CD4-positive, alpha-beta T cell treated with Interleukin-1 beta for 1 hour (primary cell): ENCODE measurements at places on chromosomes 5 and 9.

- DNase-seq = no peak
Observed at GRCh38 chr5:34663771-34664496, 7.8 kb downstream of the RAI14 start.

- no peak for DNase-seq
Observed at GRCh38 chr5:31682851-31683250, 43.9 kb downstream of the PDZD2 start.

DNA sequence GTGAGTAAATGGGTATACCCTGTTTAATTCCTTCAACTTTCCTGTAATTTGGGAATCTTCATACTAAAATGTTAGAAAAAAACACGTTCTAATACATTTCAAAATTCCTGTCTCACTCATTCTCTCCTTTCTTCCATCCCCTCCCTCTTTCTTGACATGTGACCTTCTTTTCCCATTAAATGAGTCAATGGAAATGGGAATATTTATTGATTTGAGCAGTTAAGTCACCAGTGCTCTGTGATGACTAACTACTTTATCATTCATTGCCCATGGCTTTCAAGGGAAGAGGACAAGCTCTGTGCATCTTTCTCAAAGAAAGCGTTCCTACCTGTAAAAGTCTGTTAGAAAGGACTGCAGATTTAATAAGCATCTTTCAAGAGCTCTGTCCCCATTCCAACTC, 144.4 kb upstream of the MAP3K1 start:
- DNase-seq = no peak

DNA sequence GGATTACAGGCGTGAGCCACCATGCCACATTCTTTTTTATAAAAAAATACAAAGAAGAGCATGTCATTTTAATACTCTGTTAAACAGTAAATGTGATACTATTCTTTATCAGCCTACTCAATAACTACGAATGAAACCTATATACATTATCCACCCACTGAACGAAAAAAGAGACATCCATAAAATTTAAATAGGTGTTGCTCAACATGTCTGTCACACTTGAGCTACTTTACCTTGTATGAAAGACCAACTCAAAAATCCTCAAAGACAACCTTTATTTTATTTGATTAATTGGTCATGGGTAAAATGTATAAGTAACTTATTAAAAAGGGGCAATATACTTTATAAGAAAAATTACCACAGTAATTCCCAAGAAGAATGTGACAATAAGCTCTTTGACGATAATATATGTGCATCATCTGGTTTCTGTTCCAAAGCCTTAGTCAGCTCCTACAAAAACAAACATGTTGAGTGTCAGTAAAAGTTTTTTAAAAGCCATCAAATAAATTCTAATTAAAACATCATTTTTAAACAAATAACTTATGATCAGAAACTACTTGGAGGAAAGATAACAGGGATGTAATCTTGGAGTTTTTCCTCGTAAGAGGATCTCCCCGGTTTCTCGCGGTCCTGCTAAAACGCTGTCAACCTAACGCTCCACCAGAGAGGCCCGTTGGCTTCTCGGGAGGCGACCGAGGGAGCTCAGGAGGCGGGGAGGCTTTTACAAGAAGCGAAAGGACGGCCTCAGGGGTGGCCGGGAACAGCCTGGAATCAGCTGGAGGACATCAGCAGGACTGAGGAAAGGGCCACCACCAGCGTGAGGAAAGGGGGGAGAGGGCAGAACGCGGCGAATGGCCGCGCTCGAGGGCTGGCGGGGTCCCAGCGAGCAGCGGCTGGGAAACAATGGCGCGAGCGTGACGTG, 13.5 kb upstream of the ANKRD18B start:
- DNase-seq = peak; percentile 22

- DNase-seq = peak; percentile 66
Observed at GRCh38 chr9:128072144-128073021, 4.4 kb downstream of the SLC25A25 start.

GRCh38 chr9:13268469-13268868, 11.0 kb downstream of the MPDZ start:
- no peak for DNase-seq

DNA sequence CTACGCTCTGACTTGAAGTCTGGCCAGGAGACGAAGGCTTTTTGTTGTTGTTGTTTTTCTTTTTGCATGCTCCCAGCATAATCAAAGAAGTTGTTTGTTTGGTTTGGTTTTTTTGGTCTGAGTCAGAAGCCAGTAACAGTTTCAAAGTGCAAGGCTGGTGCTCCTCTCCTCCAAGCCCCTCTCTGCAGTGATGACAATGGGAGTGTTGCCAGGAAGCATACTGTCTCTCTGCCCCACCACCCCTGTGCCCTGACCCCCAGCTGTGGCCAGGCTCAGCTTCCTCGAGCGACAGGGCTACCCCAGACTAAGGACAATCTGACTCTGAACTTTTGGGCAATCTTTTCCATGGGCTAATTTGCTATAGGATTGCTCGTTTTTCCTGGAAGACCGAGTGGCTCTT, 173.8 kb upstream of the PITX1 start:
- no peak for DNase-seq

DNA sequence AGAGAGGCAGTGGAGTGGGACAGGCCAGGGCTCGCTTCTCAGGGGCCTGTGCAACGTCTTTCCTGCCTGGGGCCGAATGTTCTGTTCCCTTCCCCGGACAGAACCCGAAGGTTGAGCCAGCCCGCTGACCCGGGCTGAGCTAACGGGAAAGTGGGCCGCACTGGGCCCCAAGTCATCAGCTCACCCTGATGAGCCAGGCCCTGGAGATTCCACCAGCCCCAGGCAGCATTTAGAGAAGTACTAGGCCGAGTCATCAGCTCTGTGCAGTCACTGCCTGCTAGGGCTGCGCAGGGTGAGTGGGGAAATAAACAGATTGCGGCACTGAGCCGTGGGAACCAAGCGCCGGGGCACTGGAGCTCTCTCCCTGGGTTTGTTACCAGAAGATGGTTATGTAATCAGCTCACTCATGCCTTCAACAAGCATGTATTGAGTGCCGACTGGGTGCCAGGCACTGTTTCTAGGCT, 29.1 kb upstream of the DUSP1 start:
- peak; percentile 87 for DNase-seq

DNA sequence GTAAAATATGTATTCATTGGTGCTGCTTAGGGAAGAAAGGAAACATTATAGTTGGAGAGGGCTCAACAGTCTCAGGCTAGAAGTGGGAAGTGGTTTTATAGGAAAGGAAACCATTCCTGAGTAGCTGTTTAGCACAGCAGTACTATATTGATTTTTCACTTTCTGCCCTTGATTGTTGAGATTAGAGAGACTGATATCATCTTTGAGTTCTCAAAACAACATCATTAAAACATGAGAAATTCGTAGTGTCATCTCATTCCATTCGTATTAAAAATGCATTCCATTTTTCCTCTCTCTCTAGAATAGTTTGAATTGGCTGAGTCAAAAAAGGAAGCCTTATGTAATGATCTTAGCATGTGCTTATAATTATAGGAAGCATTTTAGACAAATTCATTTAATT, 14.1 kb downstream of the POLR3G start:
- no peak for DNase-seq

DNA sequence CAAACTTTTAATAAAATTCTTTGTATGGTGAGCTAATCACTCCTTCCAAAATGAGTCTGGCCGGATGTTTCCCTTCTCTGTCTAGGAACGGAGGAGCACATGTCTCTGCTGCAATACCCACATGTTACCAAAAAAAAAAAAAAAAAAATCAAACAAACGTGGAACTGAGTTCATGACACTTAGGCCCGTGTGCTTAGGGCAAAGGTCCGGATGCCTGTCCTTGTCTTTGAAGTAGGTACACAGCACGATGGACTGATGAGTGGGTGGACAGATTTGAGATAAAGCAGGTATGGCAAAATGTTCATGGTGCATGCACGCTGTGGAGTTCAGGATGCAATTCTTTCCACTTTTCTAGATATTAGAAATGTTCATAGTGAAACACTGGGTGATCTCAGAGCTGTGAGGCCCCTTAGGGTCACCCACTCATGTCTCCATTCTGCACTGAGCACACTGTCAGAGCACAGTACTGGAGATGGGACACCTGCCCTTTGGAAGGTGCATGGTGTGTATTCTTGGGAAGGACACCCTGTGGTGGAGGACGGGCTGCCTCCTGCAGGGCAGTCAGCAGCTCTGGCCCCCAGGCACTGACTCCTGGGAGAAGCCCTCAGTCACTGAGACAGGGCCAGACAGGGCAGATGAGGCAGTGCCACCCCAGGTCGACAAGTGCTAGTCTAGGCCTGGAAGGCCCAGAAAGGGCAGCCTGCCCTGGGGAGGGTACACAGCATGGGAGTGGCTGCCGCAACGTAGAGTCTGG, 43.6 kb downstream of the GADD45G start:
- DNase-seq = no peak

DNA sequence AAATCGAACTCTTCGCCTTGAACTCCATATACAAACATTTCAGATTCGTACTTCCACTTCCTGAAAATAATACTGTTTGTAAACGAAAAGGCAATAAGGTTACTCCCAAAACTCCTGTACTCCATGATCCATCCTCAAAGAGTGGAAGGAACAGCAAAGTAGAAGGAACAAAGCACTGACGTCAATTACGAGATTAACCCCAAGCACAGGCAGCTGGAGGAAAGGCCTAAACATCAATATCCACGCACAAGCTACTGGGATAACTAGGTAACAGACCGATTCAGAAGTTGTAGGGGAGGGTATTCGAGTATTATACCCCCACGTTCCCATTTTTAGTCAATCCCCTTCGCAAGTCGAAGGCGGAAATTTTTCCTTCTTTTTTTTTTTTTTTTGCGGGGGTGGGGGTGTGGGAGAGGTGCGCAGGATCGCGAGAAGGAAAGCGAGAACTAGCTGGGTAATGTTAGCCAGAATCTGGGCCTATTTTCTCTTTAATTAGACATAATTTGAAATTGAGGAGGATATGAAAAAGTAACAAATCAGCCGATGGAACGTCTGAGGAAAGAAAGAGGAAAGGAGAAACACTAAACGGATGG, 909 bp downstream of the AFF4 start:
- peak; percentile 10 for DNase-seq

GRCh38 chr9:94864196-94864595, 137.7 kb downstream of the AOPEP start:
- no peak for DNase-seq

DNA sequence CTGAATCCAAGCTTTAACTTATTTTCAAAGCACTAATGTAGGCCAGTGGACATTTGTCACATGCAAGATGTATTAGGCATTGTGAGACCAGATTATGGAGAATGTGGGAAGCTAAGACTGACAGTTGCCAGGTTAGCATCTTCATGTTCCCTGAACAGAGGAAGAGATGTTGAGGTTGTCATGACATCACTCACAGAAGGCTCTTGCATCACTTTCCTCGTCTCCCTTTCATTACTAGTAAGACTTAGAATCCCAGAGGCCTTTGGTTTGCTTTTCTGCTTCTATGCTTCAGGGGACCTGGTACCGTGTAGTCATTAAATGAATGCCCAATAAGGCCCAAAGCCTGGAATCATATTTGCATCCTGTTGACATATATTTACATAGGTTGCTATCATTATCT, 76.4 kb upstream of the RPS23 start:
- DNase-seq = no peak

- no peak for DNase-seq
Observed at GRCh38 chr5:158283397-158283796, 424.5 kb upstream of the CLINT1 start.

DNA sequence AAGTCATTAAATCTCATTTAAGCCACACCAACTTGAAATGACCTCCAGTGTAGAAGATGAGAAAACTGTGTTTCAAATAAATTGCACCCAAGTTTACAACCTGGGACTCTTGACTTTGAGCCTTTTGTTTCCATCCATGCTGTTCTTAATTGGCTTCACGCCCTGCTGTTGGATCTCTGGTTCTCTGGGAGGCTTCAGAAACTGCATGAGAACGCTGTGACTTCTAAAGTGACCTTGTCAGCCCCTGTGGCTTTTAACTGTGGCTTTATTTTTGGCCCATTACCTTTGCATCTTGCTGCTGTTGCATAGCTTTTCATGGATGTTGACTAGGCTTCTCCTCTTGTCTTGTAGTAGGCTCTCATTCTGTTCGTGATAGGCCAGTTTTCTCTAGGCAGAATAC, 29.3 kb downstream of the TNFAIP8 start:
- no peak for DNase-seq

- no peak for DNase-seq
Observed at GRCh38 chr5:126124706-126125345, 298.4 kb upstream of the GRAMD2B start.

DNA sequence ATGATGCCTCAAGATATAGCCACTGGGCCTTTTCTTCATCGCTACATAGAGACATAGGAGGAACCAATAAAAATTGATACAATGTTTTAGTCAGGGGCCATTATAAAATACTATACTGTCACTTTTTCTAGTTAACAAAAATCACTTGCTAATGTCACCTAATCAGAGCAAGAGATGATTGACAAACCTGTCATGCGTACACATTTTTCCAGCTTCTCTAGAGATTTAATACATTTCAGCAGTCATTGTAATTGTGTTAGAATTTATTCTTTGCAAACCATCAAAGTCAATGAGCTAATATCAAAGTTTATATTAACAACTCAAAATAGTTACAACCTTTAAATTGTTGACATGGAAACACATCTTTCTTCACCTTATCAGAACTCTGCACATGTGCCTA, 513.6 kb upstream of the SEMA6A start:
- no peak for DNase-seq

- no peak for DNase-seq
Observed at GRCh38 chr9:87685441-87685840, 40.5 kb upstream of the CTSL start.

DNA sequence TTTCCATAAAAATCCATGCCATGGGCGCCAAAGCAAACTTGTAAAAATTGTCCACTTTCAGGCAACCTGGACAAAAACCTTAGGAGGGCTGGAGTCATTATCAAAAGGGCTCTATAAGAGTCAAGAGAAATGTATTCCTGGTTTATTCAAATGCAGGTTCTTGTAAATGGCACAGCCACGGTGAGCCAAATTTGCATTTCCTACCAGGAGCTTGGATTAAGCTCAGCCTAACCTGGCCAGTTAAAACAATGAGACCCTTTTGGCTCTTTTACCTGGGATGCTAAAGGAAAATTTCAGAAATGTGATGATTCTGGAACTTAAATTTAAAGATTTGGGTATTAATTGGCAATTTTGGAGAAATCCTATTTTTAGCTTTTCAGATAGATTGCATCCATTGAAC, 8.9 kb upstream of the ZNF474 start:
- DNase-seq = no peak

- peak; percentile 35 for DNase-seq
Observed at GRCh38 chr5:80481019-80481893, 6.6 kb upstream of the FAM151B start.

GRCh38 chr5:43711496-43711895, 108.5 kb downstream of the NNT start:
- DNase-seq = no peak
